ENCODE measurements at places on chromosomes 4 and X.

DNA sequence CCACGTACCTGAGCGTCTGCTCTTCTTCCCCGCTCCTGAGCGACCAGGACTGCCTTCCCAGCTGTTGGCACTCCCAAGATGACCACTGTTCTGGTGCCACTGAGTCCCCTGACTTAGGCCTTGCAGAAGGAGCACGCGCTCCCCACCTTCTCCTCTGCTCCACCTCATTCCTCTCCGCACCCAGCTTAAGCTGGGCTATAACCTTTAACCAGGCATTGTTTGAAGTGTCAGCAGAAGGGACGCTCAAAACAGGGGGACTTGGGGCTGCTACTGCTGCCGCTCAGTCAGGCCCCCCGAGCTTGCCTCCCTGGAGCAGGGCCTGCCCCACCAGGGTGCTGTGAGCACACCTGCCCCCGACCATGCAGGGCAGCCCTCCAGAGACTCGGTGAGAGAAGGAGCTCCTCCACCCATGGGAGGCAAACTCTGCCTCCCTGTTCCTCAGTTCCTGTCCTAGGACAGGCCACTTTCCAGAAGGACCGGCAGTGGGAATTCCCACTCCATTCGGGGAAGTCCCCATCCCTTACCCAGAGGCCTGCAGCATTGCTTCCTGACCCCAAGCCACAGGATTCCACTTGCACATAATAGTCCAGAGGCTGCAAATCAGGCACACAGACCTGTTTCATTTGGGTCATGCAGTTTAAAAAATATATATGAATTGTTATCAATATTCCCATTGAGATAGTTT, 99.7 kb upstream of the ENPP6 start:
- DNase-seq: no peak

DNA sequence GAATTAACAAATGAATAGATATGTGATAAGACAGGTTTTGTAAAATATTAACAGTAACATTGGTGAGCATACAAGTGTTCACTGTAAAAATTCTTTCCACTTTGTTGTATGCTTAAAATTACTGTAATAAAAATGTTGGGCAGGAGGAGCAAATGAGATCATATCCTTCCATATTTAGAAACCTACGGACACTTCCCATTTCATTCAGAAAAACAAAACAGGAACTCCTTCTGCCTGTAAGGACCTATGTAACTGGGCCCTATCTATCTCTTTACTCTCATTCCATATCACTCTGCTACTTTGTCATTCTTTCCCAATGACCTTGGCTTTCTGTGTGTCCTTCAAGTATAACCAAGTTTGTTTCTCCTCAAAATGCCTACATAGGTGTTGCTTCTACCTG, 53.7 kb upstream of the SLC39A8 start:
- DNase-seq: no peak

- no peak for DNase-seq
These were observed 114.3 kb downstream of the GABRB1 start for GRCh38 chr4:47145630-47146029.

- DNase-seq: no peak
These were observed 237.0 kb downstream of the IDS start for GRCh38 chrX:149267878-149268813.

DNA sequence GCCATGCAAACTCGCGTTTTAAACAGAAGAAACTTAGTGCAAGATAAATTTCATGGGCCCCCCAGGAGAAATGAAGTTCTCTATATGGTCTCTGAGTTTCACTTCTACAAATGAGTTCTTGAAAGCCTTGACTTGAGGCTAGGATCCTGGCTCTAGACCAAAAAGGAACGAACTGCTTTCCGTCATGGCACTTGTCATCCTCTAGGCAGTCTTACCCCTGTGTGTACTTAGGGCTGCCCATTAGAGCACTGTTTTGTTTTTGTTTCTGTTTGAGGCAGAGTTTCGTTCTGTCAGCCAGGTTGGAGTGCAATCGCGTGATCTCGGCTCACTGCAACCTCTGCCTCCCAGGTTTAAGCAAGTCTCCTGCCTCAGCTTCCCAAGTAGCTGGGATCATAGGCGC, 29.0 kb downstream of the RNF4 start:
- no peak for DNase-seq

- no peak for DNase-seq
These were observed 44.1 kb downstream of the NAA11 start for GRCh38 chr4:79281566-79282359.

- no peak for DNase-seq
These were observed 8.1 kb upstream of the SRD5A3 start for GRCh38 chr4:55337944-55338343.

DNA sequence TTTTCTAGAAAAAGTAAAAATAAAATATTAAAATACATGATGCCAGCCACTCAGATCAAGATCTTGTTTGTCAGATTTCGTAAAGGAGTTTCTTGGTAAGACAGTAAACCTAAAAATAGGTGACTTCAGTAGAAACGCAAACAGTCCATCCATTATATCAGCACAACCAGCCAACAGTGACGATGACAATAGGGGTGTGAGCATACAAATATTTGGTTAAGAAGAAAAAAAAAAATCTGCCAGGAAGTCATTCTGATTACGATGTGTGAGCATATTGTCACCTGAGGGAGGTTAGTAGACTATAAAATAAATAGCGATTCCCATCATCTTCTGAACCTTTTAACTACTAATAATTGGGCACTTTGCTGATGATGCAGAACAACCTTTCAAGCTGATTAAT, 37.6 kb downstream of the SLC7A11 start:
- no peak for DNase-seq

- DNase-seq: no peak
These were observed 120.2 kb downstream of the BMPR1B start for GRCh38 chr4:94877973-94878372.

GRCh38 chr4:154044108-154044531, 255.2 kb upstream of the SFRP2 start:
- no peak for DNase-seq

- DNase-seq: no peak
These were observed 32.6 kb downstream of the DCK start for GRCh38 chr4:71026086-71026485.

DNA sequence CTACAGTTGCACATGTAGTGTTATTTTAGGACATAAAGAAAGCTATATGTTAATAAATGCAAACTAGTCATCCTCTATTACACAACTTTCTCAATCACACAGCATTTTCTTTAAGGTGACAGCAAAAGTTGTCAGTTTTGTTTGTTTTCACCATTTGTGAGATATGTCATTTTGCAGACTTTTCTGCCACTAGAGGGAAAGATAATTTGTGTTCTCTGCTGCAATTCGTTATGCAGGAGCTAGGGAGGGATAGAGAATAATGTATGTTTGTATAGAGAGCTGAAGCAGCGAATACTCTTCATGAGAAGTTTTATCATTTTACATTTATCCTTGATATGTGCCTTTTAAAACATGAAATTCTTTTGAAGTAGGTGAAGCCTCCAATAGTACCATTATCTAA, 670.6 kb upstream of the ATOH1 start:
- no peak for DNase-seq

DNA sequence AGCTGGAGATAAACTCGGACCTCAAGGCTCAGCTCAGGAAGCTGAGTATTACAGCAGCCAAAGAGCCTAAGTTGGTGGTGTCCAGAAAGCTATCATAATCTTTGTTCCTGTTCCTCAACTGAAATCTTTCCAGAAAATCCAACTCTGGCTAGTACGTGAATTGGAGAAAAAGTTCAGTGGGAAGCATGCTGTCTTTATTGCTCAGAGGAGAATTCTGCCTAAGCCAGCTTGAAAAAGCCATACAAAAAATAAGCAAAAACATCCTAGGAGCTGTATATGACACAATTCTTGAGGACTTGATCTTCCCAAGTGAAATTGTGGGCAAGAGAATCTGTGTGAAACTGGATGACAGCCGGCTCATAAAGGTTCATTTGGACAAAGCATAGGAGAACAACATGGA, 74.6 kb downstream of the SHISA3 start:
- DNase-seq: no peak

- no peak for DNase-seq
These were observed 1.1 kb upstream of the DKK2 start for GRCh38 chr4:107037199-107037584.

- DNase-seq: no peak
These were observed 88.2 kb downstream of the ABCB7 start for GRCh38 chrX:75067931-75068330.

All from activated CD4-positive, alpha-beta T cell treated with anti-CD3 and anti-CD28 coated beads, Interleukin-2, amount 50 U/mL, for 4 hours (primary cell).